ENCODE measurements at places on chromosomes 7 and 10.

DNA sequence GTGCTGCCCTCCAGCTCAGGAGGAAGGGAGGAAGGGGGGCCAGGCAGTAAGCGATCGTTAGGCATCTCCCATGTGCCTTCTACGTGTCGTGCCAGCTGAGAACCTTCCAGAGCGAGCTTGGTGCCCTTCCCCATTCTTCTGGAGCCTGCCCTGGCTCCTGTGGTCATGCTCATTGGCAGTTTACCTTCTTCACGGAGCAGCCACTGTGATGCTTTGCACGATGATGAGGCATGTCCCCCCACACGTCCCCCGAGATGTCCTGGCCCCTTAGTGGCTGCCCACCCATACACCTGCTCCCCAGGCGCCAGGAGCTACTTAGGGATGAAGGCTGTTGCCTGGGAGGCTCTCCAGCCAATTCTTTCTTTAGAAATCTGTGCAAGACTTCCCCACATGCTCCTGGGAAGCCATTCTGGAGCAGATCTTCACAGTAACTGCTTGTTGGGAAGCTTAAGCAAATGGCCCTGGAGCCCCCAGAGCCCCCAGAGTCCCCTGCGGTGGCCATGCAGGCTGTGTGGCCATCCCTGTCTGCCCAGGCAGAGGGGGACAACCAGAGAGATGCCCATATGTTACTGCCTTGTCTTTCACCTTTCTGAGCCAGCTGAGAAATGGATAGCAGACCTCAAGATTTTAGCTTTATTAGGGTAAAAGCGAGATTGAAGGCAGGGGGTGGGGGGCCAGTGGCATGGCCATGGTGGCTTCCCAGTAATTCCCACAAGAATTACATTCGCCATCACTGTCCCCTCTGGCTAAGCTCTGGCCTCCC, 199.0 kb downstream of the EBF3 start:
- DNase-seq: no peak

- no peak for DNase-seq
Measured at GRCh38 chr7:105940109-105940508, 23.0 kb upstream of the CDHR3 start.

GRCh38 chr7:94697035-94697974, 41.4 kb upstream of the SGCE start:
- no peak for DNase-seq

- no peak for DNase-seq
Measured at GRCh38 chr10:107653832-107654287, 489.4 kb upstream of the SORCS1 start.

- DNase-seq: no peak
Measured at GRCh38 chr7:139960157-139960556, 102.6 kb downstream of the PARP12 start.

DNA sequence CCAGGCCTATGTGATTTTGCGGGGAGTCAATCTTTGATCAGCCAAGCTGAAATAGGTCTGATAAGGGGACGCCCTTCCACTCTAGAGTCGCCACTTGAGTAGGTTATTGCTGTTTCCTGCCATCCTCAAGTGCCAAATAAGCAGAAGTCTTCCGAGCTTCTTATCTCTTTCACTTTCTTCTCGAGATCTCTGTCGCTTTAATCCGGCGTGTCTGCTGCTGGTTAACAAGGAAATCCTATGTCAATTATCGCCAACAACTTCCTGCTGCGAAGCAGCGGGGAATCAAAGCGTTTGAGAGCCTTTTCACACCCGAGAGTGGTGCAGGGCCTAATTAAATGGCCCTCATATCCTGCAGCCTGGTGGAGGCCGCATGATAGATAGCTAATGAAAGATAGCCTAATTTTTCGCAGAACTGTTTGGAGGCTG, 215.9 kb downstream of the RAB11FIP2 start:
- DNase-seq: peak; percentile 31

GRCh38 chr7:130182990-130183389, 22.2 kb downstream of the TMEM209 start:
- DNase-seq: no peak

- no peak for DNase-seq
Measured at GRCh38 chr10:18303851-18304801, 163.9 kb downstream of the CACNB2 start.

GRCh38 chr10:24899571-24899970, 52.8 kb downstream of the PRTFDC1 start:
- no peak for DNase-seq
